ENCODE measurements at places on chromosomes 12 and 14.

GRCh38 chr12:68378872-68379606 lies 46.9 kb upstream of the MDM1 start:
- DNase-seq = no peak

GRCh38 chr12:116411977-116412376 lies 134.5 kb upstream of the MED13L start:
- DNase-seq = no peak

GRCh38 chr14:81400852-81401251 lies 728 bp upstream of the STON2 start:
- no peak for DNase-seq

DNA sequence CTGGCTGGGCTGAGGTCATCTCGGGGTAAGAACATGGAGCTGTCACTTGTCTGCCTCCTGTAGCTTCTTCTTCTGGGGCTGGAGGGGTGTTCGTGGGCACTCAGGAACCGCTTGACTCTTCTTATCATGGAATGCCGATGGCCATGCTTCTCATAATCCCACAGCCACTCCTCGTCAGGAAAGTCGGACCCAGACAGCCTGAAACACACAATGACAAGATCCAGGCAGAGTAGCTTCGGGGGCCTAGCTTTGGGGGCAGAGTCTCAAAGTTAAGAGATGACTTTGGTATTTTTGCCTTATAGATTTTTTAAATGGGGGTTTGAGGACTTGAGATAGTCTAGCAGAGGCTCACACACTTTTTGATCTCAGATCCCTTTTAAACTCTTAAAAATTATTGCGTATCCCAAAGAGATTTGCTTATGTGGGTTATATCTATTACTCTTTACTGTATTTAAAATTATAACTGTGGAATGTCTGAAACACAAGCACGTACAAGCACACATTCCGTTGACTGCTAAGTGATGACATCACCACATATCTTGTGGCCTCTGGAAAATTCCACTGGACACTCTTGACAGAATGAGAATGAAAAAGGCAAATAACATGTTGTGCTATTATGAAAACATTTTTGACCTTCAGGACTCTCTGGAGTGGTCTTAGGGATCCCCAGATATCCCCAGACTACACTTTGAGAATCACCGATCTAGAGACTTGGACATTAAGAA lies 43.3 kb downstream of the BEST3 start:
- no peak for DNase-seq

GRCh38 chr12:115227137-115227615 lies 543.2 kb upstream of the TBX3 start:
- no peak for DNase-seq

DNA sequence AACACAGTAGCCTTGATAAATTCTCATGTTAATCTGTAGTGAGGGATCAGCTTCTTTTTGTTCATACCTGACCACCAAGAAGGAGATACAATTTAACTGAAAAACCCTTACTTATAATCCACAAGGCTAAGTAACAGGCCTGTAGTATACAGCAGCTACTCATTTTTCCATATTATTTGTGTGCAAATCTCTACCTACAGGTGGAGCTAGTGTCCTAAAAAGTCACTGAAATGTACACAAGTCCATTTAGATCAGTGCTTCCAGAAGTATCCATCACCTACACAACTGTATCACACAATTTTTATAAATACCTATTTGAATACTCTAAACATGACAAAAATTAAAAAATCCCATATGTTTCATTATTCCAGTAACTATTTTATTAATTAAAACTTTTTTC lies 173.2 kb downstream of the SLC35F4 start:
- no peak for DNase-seq

- no peak for DNase-seq
Measured at GRCh38 chr14:31864937-31865855, 211.9 kb upstream of the ARHGAP5 start.

- DNase-seq = no peak
Measured at GRCh38 chr12:9751204-9752144, 9.2 kb downstream of the CD69 start.

DNA sequence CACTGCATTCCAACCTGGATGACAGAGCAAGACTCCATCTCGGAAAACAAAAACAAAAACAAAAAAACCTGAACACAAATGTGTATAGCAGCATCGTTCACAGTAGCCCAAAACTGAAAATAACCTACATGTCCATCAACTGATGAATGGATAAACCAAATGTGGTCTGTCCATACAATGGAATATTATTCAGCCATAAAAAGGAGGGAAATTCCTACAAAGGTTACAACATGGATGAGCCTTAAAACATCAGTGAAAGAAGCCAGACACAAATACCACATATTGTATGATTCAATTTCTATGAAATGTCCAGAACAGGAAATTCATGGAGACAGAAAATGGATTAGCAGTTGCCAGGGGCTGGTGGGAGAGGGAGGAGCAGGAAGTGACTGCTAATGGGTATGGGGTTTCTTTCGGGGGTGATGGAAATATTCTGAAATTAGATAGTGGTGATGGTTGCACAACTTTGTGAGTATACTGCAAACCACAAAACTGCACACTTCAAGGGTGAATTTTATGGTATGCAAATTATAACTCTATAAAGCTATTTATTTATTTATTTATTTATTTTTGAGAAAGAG lies 4.0 kb downstream of the MYL2 start:
- DNase-seq = no peak

DNA sequence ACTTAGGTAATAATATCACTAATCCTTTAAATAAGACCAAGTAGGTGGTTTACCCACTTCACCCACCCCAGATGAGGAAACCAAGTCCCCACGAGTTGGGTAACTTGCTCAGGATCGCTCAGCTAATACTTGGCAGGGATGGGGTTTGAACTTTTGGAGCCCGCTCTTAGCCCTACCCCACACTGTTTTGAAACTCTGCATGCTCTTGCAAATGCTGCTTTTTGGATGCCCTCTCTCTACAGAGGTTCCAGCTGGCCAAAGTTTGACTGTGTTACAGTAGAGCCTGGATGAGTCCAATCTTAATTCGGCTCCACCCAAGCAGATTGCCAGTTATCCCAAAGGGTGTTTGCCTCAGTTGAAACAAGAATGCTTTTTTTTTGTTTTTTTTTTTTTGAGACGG lies 6.8 kb downstream of the PLEKHG3 start:
- DNase-seq = no peak

- peak; percentile 23 for DNase-seq
Measured at GRCh38 chr12:118853634-118854033, 127.7 kb upstream of the SRRM4 start.

DNA sequence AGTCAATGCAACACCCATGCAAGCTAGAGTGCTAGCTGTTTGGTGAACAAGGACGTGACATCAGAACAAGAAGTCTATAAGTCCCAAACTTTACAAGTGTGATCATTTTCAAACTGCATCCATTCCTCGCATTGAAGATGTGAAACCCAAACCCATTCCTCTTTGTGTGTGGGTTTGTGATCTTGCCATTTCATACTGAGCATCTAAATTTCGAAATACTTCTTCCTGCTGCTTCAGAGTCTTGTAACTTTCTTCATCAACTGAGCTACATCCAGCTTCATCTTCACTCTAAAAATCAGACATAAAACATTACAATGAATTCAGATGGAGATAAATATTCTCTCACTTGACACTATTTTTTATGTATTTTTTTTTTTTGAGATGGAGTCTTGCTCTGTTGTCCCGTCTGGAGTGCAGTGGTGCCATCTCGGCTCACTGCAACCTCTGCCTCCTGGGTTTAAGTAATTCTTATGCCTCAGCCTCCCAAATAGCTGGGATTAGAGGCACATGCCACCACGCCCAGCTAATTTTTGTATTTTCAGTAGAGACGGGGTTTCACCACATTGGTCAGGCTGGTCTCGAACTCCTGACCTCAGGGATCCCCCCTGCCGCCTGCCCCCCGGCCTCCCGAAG lies 4.8 kb upstream of the ZCCHC8 start:
- no peak for DNase-seq

DNA sequence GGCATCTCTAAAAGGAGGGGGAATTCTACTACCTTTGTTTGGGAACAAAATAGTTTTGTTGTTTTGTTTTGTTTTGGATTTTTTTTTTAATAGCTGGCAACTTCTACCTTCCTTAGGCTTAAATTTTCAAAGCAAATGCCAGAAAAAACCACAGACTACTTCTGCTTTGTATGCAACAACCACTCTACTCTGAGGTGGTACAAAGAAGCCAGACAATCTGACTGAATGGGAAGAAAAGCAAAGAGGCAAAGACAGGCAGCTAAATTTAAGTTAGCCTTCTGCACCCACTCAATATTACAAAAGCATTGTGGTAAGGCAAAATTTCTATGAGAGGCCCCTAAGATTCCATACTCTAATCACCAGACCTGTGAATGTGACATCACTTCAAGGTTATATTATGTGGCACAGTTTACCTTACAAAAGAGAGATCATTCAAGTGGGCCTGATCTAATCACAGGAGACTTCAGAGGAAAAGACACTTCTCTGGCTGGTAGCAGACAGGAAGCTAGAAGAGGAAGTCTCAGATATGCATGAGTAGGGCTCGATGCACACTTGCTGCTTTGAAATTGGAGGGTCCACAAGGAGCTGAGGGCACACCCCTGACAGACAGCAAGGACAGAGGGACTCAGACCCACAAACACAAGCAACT lies 566.6 kb downstream of the RPS29 start:
- DNase-seq = no peak

DNA sequence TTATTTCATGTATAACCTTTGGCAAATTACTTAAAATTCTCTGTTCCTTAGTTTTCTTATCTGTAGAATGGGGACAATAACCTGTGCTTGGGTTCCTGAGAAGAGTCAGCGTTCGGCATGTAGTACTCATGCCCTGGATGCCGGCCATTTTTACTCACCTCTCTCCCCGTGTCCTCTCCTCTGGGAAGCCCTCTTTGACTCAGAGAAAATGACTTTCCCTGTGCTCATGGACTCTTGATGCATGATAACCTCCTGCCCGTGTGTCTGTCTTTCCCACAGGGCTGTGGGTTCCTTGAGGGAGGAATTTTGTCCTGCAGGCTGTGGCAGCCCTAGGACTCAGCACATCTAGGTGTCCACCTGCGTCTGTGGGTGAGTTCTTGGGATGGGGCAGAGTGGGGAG lies 5.8 kb upstream of the C1RL start:
- DNase-seq = no peak

DNA sequence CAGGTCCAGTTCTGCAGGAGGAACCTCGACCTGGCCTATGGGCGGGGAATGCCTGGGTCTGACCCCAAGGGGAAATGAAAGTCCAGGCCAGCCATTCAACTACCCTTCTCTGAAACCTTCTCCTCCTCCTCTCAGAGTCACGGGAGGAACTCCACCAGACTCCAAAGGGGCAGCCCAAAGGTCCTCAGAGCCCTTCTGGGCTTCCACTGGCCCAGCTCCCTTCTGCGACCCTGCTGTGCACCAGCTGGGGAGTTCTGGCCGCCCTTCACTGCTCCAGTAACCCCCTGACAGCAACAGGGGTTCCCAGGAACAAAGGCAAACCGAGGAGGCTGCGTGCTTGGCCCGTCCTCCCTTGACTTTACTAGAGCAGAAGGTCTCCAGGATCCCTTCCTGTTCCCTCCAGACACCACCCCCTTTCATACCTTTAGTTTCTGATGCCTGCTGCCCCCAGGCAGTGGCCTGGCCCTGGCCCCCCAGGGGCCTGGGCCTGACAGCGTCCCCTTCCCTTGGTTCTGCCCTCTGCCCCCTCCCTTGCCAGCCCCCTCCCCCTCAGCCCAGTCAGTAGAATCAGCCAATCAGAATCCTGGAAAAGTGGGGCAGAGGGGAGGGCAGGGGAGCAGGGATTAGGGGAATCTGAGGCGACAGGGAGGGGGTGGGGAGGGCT lies 850 bp upstream of the ZNF385A start:
- DNase-seq = no peak

DNA sequence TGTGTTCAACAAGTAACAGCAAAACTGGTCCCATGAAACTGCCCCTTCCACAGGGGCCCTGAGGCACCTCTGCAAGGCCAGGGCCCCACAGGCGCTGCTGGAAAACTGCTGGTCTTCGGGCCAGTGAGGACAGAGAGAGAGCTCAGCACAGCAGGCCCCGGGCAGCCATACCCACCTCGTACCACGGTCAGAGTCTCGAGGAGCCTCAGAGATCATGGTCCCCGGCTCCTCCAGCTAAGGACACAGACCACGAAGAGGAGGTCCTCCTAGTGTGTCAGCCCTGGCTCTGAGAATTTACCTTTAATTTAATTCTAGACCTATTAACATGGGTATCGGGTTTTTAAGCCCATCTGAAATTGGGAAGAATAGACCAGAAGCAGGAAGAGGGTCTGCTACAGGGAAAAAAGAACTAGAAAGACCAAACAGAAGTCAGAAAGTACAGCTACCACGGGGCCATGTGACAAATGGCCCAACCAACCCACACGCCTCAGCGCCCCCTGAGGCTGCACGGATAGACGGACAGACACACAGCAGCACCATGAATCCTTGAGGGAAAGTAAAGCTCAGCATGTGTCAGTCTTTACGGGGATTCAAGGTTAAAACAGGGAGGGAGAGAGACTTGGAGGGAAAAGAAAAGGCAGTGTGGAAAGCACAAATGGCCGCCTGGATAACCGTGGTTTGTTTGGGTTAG lies 22.9 kb downstream of the ANKRD9 start:
- no peak for DNase-seq

- no peak for DNase-seq
Measured at GRCh38 chr14:22977684-22978486, 4.5 kb downstream of the AJUBA start.

DNA sequence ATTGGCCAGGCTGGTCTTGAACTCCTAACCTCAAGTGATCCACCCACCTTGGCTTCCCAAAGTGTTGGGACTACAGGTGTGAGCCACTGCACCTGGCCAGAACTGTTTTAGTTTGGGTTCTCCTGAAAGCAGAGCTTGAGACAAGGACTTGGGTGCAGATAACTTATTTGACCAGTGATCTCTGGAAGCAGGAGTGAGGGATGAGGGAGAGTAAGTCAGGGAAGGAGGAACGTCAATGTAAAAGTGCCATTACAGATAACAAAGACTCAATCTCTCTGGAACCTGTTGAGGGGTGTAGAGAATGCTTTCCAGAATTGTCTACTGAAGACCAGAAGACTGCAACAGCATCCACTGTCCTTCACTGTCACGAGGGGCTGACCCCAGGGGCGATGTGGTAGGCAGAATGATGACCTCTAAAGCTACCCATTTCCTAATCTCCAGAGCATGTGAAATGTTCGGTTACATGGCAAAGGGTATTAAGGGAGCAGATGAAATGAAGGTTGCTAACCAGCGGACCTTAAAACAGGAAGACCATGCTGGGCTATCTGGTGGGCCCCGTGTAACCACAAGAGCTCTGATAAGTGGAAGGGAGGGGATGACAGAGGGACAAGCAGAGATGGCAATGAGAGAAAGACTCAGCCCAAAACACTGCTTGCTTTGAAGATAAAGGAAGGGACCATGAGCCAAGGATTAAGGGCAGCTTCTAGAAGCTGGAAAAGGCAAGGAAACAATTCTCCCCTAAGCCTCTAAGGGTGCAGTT lies 207.8 kb downstream of the RBM19 start:
- no peak for DNase-seq
